ENCODE measurements at places on chromosomes 5 and 9.

GRCh38 chr5:72572236-72572765 is 65.1 kb upstream of the ZNF366 start:
- no peak for DNase-seq

GRCh38 chr5:158431369-158432029 is 572.6 kb upstream of the CLINT1 start:
- no peak for DNase-seq

GRCh38 chr5:56244627-56245026 is 11.5 kb upstream of the ANKRD55 start:
- DNase-seq, result no peak

DNA sequence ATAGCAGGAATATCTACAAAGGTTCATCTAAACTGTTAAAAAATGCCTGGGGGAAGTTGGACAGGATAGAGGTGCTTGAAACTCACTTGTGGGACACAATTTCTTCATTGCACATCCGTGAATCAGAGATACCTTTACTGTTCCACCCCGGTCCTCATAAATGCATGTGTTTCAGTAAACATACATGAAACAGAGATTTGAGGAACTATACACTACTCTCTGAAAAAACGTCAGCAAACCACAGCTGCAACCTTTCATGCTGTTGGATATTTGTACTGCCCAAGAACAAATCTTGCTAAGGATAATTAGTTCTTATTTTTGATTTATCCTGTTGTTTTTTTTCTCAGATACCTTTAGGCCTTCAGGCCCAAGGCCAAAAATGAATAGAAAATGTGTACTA is 337.3 kb downstream of the KDM4C start:
- no peak for DNase-seq

DNA sequence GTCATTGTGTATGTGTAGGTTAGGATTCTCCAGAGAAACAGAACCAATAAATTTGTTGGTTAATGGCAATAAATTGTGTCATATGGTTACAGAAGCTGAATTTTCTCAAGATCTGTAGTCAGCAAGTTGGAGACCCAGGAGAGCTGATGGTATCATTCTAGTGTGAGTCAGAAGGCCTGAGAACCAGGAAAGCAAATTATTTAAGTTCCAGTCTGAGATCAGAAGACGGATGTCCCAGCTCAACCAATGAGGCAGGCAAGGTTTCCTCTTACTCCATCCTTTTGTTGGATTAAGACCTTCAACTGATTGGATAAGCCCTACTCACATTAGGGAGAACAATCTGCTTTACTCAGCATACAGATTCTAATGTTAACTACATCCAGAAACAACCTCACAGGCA is 656.3 kb downstream of the ANXA1 start:
- no peak for DNase-seq

DNA sequence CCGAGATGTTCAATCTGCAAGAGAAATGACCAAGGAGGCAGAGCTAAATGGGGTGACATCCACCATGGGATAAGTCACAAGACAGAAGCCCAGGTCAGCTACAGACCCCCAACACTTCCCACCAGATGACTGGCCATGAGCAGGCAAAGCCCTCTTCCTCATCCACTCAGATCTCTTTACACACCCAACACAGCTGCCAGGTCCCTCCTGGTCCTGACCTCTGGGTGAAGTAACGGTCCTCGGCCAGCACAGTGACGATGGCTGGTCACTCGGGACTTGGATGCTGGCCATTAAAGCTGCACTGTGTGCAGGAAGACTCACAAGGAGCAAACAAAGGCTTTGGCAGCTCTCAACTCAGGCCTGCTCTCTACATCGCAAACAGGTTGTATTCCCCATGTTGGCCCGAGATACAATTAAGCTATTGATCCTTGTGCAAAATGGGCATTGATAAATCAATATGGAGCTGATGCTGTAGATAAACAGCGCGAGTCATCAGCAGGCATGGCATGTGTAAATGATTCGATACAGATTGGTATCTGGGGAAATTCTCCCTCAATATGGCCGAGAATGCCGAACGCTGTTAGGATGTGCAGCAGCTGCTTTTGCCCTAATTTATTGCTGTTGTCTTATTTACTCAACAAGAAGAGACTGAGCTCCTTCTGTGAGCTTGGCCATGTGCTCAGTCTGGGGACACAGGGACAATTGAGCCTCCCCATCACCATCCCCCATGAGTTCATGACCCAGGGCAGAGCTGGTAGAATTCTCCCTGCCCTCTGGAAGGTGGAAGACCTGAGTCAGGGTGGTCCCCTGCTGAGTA is 98.7 kb downstream of the C5orf15 start:
- DNase-seq, result no peak

GRCh38 chr9:124652615-124653393 is 118.3 kb downstream of the NR6A1 start:
- peak; percentile 78 for DNase-seq

DNA sequence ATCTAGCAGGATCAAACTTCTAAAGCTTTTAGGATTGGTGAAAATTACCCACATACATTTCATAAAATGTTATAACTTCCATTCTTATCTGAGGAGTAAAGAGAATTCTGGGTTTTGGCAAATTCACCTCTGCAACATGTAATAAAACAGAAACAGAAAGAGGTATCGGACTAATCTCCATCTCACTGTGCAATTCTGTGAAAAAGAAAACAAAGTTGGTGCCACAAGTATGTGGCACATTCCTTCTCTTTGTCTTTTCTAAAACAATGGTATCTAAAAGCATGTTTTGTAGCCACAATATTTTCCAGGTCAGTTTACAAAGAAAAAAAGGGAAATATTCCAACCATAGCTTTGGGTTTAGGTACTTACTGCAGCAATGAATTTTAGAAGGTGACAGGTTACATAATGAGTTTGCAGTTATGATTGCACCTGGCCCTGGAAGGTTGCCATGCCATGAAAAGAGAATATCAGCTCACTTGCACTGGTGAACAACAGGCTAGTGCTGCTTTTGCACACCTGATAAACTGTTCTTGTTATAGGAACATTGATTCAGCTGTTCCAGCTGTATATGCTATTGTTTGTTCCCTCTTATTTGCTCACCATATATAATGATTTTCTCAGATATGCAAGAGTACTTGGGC is 491.3 kb upstream of the MEF2C start:
- DNase-seq, result no peak

- DNase-seq, result no peak
These were observed 13.9 kb downstream of the ANXA6 start for GRCh38 chr5:151143645-151144044.

GRCh38 chr5:133338504-133339355 is 273.6 kb downstream of the FSTL4 start:
- no peak for DNase-seq

GRCh38 chr5:74258314-74258665 is 382.2 kb downstream of the ENC1 start:
- no peak for DNase-seq

DNA sequence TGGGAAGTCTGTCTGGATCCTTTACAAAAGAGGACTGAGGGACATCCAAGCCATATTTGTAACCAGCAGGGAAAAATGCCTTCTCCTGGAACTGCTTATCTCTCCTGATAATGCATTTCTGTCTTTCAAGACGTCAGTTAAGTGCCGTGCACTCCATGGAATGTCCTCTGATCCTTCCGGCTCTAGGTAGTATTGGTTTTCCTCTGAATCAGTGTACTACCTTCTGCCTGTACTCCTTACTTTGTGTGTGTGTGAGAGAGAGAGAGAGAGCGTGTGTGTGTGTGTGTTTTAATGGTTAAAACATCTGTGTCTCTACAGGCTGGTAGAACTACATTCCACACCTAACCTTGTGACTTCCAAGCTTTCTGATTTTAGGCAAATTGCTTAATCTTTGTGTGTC is 89.9 kb downstream of the PIP5K1B start:
- DNase-seq, result no peak

DNA sequence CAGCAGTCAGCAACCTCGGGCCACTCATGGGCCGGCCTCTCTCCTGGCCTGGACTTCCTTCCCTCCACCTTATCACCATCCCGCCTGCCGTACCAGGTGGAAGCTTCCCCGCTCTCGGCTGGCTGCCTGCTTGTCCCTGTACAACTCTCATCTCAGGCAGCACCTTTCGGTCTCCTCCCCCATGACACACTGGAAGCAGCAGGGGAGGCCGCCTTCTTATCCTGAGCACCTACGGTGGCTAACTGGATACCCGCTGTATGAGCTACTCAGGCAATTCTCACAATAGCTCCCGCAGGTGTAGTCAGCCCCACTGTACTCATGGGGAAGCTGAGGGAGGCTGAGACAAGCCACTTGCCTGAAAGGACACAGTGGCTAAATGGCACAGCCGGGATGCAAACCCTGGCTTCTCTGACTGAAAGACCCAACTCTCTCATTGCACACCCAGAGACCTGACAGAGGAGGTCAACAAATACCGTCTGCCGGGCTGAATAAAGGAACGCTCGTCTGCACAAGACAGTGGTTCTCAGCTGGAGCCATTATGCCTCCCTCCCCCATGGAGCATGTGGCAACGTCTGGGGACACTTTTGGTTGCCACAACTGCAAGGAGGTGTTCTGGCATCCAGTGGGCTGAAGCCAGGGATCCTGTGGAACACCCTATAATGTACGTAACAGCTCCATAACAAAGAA is 9.6 kb downstream of the STK10 start:
- no peak for DNase-seq

- DNase-seq, result no peak
These were observed 33.0 kb downstream of the LMNB1 start for GRCh38 chr5:126809916-126810315.

GRCh38 chr5:642481-642880 is 30.3 kb downstream of the CEP72 start:
- DNase-seq, result no peak

- DNase-seq, result no peak
These were observed 211.6 kb downstream of the ATP10B start for GRCh38 chr5:160640406-160640805.

DNA sequence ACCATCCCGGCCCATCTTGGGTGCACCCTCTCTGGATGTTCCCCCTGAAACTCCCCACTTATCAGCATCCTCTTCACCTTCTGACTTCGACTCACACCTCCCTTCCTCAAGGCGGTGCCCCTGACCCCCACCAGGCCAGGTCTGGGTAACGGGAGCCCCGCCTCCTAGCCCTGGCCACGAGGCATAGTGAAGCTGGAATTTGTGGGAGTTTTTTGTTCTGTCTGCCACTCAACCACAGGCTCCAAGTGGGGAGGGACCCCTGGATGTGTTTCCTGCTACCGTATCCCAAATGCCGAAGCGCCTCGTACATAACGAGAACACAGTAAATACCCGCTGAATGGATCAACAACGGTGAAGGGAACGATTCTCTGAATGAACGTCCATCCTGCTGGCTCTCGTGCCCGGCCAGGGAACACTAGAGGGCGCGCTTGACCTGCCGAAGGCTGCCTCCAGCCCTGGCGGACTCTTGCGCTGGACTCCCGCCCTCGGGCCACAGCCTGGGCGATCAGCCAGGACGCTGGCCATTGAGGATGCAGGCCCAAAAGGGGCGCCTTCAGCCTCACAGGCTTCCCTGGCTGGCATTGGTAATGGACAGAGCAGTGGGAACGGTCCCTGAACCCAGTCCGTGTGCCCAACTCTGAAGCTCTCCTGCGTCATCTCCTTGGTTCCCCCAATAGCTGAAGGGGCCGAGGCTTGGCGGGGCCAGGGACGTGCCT is 47.3 kb upstream of the PHYKPL start:
- peak; percentile 31 for DNase-seq

DNA sequence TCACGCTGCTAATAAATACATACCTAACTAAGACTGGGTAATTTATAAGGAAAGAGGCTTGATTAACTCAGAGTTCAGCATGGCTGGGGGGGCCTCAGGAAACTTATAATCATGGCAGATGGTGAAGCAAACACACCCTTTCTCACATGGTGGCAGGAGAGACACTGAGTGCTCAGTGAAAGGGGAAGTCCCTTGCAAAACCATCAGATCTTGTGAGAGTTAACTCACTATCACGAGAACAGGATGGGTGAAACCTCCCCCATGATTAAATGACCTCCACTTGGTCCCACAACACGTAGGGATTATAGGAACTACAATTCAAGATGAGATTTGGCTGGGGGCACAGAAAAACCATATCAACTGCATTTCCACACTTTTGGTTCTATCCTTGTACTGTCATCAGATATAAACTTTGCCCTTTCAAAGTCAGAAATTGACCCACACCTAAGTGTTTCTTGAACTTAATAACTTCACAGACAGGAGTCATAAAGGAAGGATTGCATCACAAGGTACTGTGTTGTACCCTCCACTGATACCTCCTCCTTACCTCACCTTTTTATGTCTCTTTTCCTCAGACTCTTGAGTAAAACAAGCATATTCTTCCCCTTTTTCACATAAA is 319.1 kb upstream of the PIK3R1 start:
- DNase-seq, result no peak

DNA sequence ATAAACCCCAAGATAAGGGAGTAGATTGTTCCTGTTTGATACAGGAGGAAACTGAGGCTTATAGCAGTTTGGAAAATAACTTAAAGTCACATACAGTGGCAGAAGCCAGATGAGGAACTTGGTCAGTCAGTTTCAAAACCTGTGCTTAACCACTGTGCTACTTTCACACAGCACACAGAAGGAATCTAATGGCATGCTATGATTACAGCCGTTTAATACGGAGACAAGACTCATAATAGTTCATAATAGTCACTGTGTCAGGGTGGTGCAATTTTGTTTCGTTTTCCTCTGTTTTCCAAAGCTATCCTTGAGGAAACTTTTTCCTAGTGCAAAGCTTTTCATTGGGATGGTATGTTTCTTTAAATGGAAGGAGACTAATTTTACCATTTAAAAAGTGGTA is 112.3 kb downstream of the GCNT1 start:
- no peak for DNase-seq

- no peak for DNase-seq
These were observed 122.3 kb upstream of the IL12B start for GRCh38 chr5:159452480-159453167.

DNA sequence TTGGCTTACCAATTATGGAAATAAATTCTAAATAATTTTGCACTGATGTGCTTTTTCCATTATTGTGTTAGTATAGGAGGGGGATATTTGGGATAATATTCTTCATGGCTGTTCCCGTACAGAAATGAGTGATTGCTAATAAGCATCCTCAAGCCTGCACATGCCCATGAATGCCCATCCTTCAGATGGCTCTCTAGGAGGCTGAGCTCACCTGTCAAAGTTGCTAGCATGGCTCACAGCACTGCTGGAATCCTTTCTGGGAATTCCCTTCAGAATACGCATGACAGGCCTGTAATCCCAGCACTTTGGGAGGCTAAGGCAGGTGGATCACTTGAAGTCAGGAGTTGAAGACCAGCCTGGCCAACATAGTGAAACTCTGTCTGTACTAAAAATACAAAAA is 124.1 kb downstream of the NXNL2 start:
- DNase-seq, result no peak

Measured in fibroblast of skin of left quadriceps (primary cell).